Right atrium auricular region (tissue), 2 donors: ENCODE measurements at places on chromosomes 11 and 22. TPM values are rescaled to one million over a fixed set of nuclear protein-coding genes. Genes with fewer than 3 reads are reported as not detected.

Gene CD82
- 6.8 TPM for total RNA-seq

- no peaks in the 10 kb centered on the region for H3K4me1 ChIP-seq
- H3K36me3 ChIP-seq = no peaks in the 10 kb centered on the region
- DNase-seq = no peak
- no peaks in the 10 kb centered on the region for H3K27me3 ChIP-seq
- H3K27ac ChIP-seq = no peak overlapping the region
These were observed 19.6 kb downstream of the VPS37C start for GRCh38 chr11:61141601-61142028.

Gene ZNF70
- 5.0 TPM for total RNA-seq

- H3K27ac ChIP-seq = peak overlapping the region; percentile 57
- DNase-seq = no peak
- H3K4me1 ChIP-seq = no peaks in the 10 kb centered on the region
- H3K27me3 ChIP-seq = no peaks in the 10 kb centered on the region
- H3K4me3 ChIP-seq = no peak overlapping the region
- H3K36me3 ChIP-seq = peaks cover 44% of the 10 kb centered on the region
These were observed 17.2 kb upstream of the CD59 start for GRCh38 chr11:33753304-33753967.

Gene DAGLA
- 5.7 TPM for total RNA-seq

DNA sequence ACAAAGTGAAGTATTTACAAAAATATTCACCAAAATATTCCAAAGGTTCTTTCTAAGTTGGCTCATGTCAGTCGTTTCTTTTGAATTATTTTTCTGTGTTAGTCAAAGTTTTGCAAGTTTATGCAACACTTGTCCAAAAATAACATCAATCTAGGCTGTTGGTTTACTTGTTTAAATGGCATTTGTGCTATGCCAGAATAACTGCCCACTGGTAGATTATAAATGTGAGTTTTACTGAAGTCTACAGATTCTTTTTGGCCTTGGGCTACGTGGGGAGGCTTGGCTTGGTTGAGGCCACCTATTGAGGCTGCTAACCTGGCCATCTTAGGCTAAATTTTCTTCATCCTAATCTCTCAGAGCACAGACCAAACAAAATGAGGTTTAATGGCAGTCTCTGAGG is 1091.9 kb upstream of the RAG2 start:
- H3K4me1 ChIP-seq = no peaks in the 10 kb centered on the region
- DNase-seq = no peak
- no peak overlapping the region for H3K4me3 ChIP-seq

GRCh38 chr11:85619499-85619898 is 7.6 kb downstream of the DLG2 start:
- H3K27ac ChIP-seq = no peak overlapping the region
- no peaks in the 10 kb centered on the region for H3K36me3 ChIP-seq
- H3K4me3 ChIP-seq = no peak overlapping the region
- no peaks in the 10 kb centered on the region for H3K27me3 ChIP-seq
- H3K4me1 ChIP-seq = no peaks in the 10 kb centered on the region

- H3K27ac ChIP-seq = peak overlapping the region; percentile 99
- no peak for DNase-seq
- no peaks in the 10 kb centered on the region for H3K36me3 ChIP-seq
- no peaks in the 10 kb centered on the region for H3K4me1 ChIP-seq
- no peaks in the 10 kb centered on the region for H3K27me3 ChIP-seq
- H3K4me3 ChIP-seq = peak overlapping the region; percentile 76
These were observed 935 bp downstream of the ZNF143 start for GRCh38 chr11:9461760-9462134.

Gene GRIA4
- not detected for total RNA-seq

Gene PTGDR2
- not detected for total RNA-seq

DNA sequence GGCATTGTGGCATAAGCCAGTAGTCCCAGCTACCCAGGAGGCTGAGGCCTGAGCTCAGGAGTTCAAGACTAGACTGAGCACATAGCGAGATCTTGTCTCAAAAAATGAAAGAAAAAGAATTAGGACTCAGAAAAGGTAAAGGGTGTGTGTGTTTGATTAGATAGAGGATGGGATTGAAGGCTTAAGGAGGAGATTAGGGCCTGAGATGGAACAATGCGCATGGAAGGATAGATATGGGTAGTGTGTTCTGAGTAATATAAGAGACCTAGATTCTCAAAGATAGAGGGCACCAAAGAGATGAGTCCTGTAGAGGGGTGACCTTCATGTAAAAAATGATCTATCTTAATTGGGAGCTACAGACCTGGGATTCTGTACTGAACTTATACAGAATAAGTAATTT is 17.3 kb upstream of the RAB30 start:
- no peak for DNase-seq
- H3K36me3 ChIP-seq = no peaks in the 10 kb centered on the region
- H3K27me3 ChIP-seq = no peaks in the 10 kb centered on the region
- H3K4me1 ChIP-seq = no peaks in the 10 kb centered on the region
- no peak overlapping the region for H3K4me3 ChIP-seq

DNA sequence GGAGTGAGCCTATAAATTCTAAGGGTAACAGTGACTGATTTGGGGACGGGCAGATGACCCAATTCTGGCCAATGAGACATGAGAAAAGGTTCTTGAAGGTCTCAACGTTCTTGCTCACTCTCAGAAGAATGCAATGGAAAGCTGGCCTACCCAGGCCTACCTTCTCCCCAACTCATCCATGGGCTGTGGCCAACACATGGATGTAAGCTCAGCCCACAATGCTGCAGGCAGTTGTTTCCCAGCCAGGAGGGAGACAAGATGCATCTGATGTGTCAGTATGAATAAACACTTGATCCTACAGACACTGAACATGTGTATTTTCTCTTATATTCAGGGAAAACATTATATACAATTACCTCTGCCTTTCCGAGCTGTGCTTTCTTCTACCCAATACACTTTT is 24.4 kb downstream of the PI4KA start:
- peaks cover 33% of the 10 kb centered on the region for H3K36me3 ChIP-seq
- DNase-seq = no peak
- H3K4me1 ChIP-seq = no peaks in the 10 kb centered on the region
- no peaks in the 10 kb centered on the region for H3K27me3 ChIP-seq
- H3K27ac ChIP-seq = no peak overlapping the region

Gene OR5I1
- not detected for total RNA-seq

GRCh38 chr22:44452531-44453420 is 45.3 kb downstream of the RTL6 start:
- peaks cover 8% of the 10 kb centered on the region for H3K4me1 ChIP-seq
- H3K27ac ChIP-seq = no peak overlapping the region
- DNase-seq = no peak

DNA sequence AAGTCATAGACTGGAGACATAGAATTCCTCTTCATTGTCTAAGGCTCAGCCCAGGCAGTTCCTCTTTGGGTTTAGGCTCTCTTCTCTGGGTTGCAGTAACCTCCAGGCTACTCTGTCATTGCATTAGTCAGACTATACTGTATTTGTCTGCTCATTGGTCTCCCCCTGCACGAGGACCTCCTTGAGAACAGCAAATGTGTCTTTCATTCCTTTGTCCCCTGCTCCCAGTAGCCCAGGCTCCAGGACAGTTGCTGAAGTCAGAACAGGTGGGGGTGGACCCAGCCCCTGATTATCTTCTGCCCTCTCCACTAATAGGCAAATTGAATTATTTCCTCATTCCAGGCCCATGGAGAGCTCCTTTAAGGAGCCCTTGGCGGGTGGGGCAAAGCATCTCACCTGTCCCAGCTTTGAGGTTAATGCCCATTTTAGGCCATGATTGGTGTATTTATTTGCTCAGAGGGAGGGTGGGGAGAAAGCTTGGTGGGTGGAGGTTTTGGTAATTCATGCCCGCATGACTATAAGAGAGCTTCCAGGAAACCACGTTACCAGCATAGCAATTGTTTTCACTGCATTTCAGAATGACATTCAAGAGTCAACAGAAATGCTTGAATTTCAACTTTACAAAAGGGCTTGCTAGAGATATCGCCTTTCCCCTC is 40.9 kb downstream of the NAV2 start:
- no peak overlapping the region for H3K27ac ChIP-seq
- no peaks in the 10 kb centered on the region for H3K4me1 ChIP-seq
- H3K4me3 ChIP-seq = no peak overlapping the region
- H3K27me3 ChIP-seq = no peaks in the 10 kb centered on the region
- no peaks in the 10 kb centered on the region for H3K36me3 ChIP-seq
- no peak for DNase-seq

DNA sequence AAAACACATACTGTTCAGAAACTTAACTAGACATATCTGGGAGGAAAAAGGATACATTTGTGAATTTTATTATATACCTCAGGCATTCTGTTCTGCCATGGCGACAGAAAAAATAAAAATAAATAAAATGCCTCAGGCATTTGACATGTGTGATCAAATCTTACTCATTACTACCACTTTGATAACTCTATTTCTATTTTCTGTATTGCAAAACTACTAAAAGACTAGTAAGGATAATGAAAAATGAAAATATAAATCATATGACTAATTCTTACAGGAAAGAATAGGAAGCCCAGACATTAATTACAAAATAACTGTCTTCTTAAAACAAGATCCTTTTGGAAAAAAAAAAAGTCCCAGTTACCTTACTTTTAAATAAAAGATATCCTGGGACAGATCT is 5.3 kb downstream of the PICALM start:
- no peak for DNase-seq
- H3K4me1 ChIP-seq = no peaks in the 10 kb centered on the region
- no peak overlapping the region for H3K4me3 ChIP-seq

Gene GGTLC2
- total RNA-seq = not detected

GRCh38 chr22:37288521-37288920 is 6.2 kb downstream of the CYTH4 start:
- H3K36me3 ChIP-seq = no peaks in the 10 kb centered on the region
- H3K4me3 ChIP-seq = no peak overlapping the region
- H3K27me3 ChIP-seq = no peaks in the 10 kb centered on the region
- no peak for DNase-seq

DNA sequence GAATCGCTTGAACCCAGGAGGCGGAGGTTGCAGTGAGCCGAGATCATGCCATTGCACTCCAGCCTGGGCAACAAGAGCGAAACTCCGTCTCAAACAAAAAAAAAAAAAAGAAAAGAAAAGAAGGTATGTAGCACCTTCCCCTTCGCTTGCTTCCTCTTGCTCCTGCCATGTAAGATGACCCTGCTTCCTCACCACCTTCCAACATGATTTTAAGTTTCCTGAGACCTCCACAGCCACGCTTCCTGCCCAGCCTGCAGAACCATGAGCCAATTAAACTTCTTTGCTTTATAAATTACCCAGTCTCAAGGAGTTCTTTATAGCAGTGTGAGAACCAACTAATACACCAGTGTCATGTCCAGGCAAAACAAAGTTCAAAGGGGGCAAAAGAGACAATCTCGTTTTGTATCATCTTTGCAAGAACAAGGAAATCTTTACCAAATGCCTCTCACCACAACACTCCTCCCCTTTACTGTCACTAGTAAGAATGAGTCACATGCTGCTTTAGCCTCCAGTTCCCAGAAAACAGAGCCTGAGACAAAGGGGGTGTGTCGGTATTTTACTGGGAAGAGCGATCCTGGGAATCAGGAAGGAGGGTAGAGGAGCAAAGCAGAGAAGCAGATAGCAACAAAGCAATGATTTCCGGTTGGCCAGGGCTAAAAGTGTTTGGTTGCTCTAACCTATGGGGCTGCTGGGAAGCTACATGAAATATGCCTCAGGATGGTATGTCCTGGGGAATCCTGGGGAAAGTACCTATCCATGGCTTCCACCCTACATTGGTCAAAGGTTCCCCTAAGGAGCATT is 10.5 kb upstream of the MCHR1 start:
- H3K27me3 ChIP-seq = no peaks in the 10 kb centered on the region
- no peaks in the 10 kb centered on the region for H3K36me3 ChIP-seq

GRCh38 chr11:14742849-14743559 is 99.4 kb downstream of the PDE3B start:
- H3K27me3 ChIP-seq = no peaks in the 10 kb centered on the region
- H3K4me1 ChIP-seq = no peaks in the 10 kb centered on the region
- no peak overlapping the region for H3K27ac ChIP-seq
- no peak for DNase-seq

Gene PARVG
- 2.1 TPM for total RNA-seq

DNA sequence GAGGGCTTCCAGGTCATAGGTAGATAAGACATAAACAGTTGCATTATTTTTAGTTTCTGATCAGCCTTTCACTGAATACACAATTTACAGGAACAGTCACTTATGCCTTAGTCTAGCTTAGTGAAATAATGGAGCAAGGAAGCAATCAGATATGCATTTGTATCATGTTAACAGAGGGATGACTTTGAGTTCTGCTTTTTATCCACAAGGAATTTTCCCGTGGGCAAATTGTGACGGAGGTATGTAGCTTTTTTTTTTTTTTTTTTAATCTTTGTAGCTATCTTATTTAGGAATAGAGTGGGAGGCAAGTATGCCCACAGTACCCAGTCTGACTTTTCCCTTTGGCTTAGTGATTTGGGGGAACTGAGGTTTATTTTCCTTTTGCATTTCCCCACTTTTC is 3.4 kb upstream of the NLRP10 start:
- no peak for DNase-seq
- H3K27me3 ChIP-seq = no peaks in the 10 kb centered on the region
- H3K27ac ChIP-seq = no peak overlapping the region
- H3K4me3 ChIP-seq = no peak overlapping the region
- no peaks in the 10 kb centered on the region for H3K36me3 ChIP-seq
- H3K4me1 ChIP-seq = no peaks in the 10 kb centered on the region

- H3K4me3 ChIP-seq = no peak overlapping the region
- no peaks in the 10 kb centered on the region for H3K27me3 ChIP-seq
- no peaks in the 10 kb centered on the region for H3K36me3 ChIP-seq
- H3K27ac ChIP-seq = no peak overlapping the region
- no peaks in the 10 kb centered on the region for H3K4me1 ChIP-seq
These were observed 274.5 kb upstream of the B3GAT1 start for GRCh38 chr11:134686460-134687061.

DNA sequence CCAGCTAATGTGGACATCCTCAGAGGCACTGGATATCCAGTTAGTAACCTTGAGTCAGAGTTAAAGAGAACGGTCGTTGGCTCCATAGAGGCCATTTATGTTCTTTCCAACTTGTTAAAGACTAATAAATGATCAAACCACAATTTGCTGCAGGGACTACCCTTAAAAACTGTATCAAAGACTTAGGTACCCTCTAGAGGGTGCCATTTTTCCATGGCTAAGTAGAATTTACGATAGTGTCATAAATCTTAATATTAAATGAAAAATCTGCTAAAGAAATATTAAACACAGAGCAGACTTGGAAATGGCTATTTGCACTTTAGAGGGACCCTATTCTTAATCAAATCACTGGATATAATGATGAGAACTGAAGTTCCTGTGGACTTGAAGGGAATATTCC is 685.2 kb upstream of the CHORDC1 start:
- H3K4me1 ChIP-seq = no peaks in the 10 kb centered on the region
- H3K4me3 ChIP-seq = no peak overlapping the region
- no peaks in the 10 kb centered on the region for H3K27me3 ChIP-seq
- H3K36me3 ChIP-seq = no peaks in the 10 kb centered on the region

Gene OR52I2
- total RNA-seq = not detected

Gene ADM2
- total RNA-seq = not detected

GRCh38 chr22:42901790-42902508 is 44.9 kb upstream of the ARFGAP3 start:
- H3K27ac ChIP-seq = peak overlapping the region; percentile 82
- H3K4me1 ChIP-seq = peaks cover 80% of the 10 kb centered on the region
- H3K4me3 ChIP-seq = no peak overlapping the region
- no peak for DNase-seq
- no peaks in the 10 kb centered on the region for H3K27me3 ChIP-seq

Gene RAG2
- not detected for total RNA-seq

GRCh38 chr22:29009148-29009547 is 52.5 kb downstream of the C22orf31 start:
- H3K36me3 ChIP-seq = no peaks in the 10 kb centered on the region
- H3K27me3 ChIP-seq = no peaks in the 10 kb centered on the region
- peak overlapping the region; percentile 72 for H3K27ac ChIP-seq
- H3K4me1 ChIP-seq = peaks cover 30% of the 10 kb centered on the region
- H3K4me3 ChIP-seq = no peak overlapping the region

- no peaks in the 10 kb centered on the region for H3K27me3 ChIP-seq
- no peak overlapping the region for H3K4me3 ChIP-seq
- H3K36me3 ChIP-seq = no peaks in the 10 kb centered on the region
- H3K27ac ChIP-seq = no peak overlapping the region
- no peaks in the 10 kb centered on the region for H3K4me1 ChIP-seq
These were observed 12.5 kb upstream of the CUL5 start for GRCh38 chr11:107996006-107996776.

Gene TRIM49B
- not detected for total RNA-seq
